ENCODE measurements at places on chromosomes 11 and 22.

DNA sequence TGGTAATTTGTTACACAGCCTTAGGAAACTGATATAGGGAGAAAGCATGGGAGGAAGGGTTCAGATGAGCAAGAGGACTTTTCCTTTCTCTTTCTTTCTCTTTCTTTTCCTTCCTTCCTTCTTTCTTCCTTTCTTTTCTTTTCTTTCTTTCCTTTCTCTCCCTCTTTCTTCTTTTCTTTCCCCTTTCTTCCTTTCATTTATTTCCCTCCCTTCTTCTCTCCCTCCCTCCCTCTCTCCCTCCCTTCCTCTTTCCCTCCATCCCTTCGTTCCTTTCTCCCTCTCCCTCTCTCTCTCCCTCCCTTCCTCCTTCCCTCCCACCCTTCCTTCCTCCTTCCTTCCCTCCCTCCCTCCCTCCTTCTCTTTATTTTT, 107.8 kb upstream of the LMO1 start:
- DNase-seq, result no peak

DNA sequence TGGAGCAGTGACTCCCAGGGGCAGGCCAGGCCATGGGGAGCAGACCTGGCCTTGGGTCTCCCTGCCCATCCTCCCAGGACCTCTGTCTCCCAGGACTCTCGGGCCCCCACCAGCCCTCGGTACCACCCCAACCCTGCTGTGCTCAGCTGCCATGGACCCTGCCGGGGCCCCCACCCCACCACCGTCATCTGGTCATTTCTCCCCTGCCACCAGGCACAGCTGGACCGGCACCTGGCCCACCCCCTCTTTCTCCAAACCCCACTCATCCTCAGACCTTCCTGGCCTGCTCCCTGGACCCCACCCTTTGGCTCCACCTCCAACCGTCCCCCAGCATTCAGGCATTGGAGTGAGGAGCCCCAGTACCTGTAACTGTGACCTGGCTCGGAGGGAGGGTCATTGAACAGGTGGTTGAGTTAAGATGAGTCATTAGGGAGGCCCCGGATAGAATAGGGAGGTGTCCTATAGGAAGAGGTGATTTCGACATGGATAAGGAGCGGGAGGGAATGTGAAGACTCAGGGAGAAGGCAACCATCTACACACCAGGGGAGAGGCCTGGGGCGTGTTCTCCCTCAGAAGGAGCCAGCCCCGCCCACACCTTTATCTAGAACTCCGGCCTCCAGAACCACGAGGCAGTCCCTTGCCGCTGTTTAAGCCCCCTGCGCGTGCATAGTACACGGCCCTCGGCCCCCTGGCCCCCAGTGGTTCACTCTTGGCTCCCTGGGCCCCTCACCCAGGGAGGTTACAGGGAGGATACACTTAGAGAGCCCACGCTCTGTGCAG, 1395.9 kb downstream of the BRD1 start:
- DNase-seq, result no peak

DNA sequence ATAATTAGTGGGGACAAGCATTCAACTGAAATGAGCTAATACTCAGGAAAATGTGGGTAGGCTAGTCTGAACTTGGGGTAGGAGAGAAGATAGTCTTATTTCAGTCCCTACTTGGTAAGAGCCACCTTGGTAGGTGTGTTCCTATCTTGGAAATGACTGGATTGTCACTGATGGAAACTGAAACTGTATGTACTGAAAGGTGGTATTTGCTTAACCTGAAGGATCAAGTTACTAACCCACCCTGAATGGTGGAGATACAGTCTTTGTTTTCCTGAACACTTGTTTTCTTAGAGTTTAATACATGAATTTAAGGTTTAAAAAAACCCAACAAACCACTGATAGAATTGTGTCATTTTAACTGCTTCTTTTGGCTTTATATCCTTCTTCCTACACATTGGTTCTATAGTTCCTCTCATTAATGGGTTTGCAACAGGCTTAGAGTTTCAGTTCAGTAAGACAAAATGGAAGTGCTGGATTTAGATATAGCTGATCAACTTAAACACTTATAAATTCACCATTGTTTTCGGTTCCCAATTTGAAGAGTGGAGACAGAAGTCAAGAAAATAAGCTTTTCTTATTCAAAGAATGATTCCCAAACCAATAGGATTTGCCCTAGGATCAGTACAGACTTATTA, 4.2 kb downstream of the FAR1 start:
- DNase-seq, result no peak

DNA sequence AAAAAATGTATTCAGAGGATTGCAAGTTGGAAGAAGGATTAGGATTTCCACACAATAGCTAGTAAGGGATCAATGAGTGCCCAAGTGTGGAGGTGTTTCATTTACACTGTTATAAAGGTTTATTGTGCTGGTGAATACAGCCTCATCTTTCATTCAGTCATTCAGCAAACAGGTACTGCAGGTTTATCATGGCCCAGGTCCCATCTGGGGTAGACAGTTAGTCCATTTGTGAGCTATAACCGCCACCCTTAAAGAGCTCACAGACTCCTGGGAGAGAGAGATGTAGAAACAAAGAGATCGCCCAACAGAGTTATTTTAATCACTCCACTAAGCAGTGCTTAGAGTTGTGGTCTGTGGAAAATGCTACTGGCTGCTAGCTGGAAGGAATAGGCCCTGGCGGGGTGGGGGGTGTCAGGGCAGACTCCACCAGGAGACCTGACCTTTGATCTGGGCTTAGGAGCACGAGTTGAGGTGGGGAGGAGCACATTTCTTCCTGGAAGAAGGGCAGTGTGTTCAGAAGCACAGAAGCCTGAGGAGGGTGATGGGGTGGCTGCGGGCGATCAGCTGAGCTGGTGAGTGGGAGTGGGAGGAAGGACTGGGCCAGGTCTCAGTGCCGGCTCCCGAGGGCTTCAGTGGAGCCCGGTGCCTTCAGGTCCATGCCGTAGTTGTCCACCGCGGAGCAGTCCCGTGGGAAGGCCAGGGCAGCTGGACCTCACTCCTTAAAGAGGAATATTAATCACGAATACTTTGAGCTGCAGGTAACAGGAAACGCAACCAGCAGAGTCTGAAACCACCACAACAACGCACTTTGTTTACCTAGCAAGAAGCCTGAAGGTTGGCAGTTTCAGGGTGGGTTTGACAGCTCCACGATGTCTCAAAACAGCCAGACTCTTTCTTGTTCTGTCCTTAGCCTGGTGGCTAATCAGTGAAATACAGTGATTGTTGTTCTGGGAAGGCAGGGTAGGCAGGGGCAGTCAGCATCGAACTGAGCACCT, 11.2 kb downstream of the TOM1 start:
- DNase-seq, result no peak

DNA sequence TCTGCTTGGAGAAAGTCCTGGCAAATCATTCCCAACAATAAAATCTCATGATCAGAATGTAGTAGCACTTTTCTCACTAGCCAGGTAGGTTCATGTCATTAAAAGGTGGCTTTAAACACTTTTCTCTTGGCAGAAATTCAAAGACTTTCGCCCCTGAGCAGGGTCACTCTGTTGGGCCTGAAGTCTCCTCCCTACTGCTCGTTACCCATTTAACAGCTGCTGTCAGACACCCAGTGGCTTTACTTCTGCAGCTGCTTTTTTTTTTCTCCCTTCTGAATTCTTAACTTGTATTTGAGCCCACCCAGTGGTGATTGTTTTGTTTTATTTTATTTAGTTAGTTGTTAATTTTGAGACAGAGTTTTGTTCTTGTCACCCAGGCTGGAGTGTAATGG, 25.0 kb downstream of the ARHGAP8 start:
- DNase-seq, result no peak

- DNase-seq, result no peak
These were observed 9.5 kb downstream of the ANO1 start for GRCh38 chr11:70087446-70088167.

DNA sequence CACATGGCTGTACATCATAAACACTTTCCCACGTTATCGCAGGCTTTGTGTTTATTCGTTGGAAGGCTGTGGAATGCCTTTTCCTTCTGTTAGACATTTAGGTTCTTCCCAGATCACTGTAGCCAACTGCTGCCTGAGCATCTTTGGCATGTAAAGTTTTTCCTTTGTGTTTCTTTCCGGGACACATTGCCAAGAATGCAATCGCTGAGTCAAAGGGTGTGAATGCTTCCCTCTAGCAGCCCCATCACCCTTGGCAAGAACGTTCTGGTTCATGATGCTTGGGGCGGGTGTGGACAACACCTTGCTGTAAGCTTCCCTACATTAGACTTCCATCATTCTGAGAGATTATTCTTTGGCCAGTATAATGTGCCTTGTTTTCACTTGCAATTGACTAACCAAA, 136.2 kb downstream of the OSBP2 start:
- DNase-seq, result no peak

- DNase-seq, result no peak
These were observed 74.5 kb downstream of the RPL27A start for GRCh38 chr11:8757047-8757446.

DNA sequence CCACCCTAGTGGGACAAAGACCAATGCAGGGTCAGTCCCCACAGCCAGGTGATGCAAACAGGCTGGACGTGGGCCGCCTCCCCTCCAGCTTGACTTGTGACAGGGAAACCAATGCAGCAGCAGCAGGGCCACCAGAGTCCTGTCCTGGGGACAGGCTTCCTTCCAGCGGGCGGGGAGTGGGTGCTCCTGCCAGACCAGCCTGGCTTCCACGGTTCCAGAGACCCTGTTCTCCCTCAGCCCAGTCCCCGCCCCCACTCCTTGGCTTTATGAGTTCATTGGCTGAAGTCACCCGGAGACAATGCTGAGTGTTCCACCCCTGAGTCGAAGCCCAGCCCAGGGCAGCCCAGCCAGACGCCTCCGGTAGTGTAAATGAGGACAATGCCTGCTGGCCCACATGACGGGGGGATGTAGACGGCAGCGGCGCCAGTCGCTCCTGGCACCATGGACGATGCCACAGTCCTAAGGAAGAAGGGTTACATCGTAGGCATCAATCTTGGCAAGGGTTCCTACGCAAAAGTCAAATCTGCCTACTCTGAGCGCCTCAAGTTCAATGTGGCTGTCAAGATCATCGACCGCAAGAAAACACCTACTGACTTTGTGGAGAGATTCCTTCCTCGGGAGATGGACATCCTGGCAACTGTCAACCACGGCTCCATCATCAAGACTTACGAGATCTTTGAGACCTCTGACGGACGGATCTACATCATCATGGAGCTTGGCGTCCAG, at the start of gene TSSK2:
Gene TSSK2, plus strand, starts transcription at position 350 of the 726 bp plus-strand sequence. Its CDS starts 92 bp downstream, at position 442.
- no peak for DNase-seq

DNA sequence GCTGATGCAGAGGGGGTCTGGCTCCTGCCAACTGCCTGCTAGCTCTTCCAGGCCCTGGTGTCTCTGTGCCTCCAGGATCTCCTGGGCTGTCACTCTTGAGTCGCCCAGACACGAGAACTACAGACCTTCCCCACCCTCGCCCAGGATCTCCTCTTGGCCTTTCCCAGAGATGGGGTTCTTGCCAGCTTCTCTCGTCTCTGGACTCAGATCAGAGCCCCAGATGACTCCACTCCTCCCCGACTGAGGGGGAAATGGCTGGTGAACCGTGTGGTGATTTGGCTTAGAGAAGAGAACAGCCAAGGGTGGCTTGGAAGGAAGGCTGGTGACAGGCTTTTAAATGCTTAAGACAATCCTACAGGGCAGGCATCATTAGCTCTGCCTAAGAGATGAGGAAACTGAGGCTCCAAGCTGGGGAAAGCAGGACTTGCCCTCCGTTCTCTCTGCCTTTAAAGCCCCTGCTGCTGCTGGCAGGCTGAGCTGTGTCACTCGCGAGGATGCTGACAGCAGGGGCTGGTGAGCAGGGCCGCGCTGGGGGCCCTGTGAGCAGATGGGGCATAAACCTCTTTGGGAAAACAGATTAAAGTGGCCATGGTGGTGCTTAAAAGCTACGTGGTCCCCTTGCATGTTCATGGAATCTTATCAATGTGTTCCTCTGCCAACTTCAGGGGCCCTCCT, 90.3 kb upstream of the THY1 start:
- DNase-seq, result no peak

DNA sequence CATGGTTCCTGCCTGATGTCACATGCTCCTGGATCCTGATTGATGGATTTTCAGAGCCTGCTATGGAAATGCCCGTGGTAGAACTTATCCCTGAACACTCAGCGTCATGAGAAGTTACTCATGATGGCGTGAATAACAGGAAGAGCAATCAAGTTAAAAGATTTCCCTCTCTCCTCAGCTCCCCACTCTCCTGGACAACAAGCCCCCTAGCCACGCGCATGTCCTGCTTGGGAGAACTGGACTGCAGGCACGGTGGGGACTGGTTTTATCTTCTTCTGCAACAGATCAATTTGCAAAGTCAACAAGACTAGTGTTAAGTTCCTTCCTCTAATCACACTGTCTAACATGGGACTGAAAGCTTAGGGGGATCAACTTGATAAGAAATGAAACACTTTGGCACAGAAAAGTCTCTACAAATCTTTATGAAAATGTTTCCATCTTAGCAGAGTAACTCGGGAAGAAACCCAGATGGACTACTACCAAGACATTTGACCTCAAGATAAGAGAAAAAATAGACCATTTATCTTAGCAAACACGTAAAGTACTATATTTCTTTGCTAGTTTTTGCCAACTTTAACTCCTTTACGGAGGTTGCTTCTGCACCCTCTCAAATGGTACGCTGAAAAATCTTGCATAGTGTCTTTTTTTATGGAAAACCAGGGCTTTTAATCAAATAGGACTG, 27.6 kb downstream of the POU2AF1 start:
- DNase-seq, result no peak

DNA sequence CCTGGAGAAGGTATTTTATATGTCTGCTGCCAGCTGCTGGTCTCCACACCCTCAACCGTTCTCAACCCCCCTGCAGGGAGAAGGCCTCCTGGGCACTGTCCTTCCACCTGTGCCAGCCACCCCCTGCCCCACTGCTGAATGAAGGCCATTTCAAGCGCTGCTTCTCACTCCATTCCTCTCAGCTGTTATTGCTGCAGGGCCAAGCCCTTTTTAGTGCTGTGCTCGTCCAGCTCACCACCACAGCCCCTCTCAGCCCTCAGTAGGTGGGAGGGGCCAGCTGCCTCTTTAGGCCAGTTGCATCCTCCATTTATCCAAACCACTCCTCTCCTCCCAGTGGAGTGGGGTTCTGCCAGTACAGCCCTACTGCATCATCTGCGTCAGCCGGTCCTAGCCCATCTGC, 1.8 kb upstream of the WBP2NL start:
- DNase-seq, result no peak

- DNase-seq, result no peak
These were observed 92.6 kb downstream of the PKNOX2 start for GRCh38 chr11:125257190-125257579.

- DNase-seq, result no peak
These were observed 438.0 kb downstream of the TBC1D22A start for GRCh38 chr22:47200273-47201051.

DNA sequence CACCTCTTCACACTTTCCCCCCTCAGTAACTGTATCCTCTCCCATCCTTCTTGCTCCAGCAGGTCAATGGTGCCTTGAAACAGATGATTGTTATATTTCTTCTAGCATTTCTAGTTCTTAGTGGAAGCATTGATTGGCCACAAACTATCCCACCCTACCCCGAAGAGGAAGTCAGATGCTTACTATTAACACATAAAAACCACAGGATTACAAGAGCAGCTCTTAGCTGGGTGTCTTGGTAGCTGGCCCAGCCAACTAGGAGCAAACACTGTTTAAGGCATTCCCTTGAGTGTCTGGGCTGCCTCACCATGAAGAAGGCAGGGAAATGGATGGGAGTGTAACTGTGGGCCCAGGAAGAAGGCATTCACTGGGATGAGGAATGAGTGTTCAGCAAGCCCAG, 176.6 kb downstream of the GRIK4 start:
- DNase-seq, result no peak
